Midbrain (tissue), 1 donor: ENCODE measurements at places on chromosomes 12 and 14.

- no peak for DNase-seq
Measured at GRCh38 chr12:97223419-97223818, 239.2 kb upstream of the RMST start.

GRCh38 chr12:1424674-1425395 lies 169.5 kb downstream of the FBXL14 start:
- no peak for DNase-seq

DNA sequence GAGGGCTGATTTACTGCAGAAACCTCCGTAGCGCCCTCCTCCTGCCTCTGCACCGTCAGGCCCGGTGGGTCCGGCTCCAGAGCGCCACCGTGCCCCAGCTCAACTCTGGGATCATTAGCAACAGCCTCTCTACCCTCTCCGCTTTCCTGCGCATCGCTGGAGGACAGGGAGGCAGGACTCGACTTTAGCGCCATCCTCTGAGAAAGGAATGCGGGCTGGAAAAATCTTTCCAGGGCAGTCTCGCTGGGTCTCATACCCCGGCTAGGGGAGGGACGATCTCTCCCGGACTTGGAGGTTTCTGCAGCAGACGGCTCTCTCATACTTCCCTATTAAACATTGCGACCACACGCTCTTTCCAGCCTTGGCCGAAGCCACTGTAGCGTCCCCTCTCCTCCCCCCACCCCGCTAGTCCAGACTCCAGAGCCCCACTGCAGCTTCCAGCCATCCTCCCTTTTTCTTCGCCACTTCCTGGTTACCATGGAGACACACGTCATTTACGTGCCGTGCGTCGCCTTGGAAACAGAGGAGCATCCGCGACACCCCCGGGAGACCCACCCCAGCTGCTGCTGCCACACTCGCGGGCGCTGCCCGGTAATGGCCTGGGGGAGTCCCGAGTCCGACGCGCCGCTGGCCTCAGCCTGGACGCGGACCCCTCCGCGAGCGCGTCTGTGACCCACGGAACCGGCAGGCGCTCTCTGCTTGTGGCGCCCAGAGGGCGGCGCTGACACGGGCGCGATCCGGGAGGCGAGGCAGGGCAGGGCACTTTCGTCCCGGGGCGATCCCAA lies at the start of gene CCDC184:
CCDC184 (plus strand) TSS at position 554 of the 785 bp plus-strand sequence. CDS start 479 bp downstream, outside the sequence.
- DNase-seq: peak; percentile 75

GRCh38 chr14:93002851-93003298 lies 79.9 kb downstream of the CHGA start:
- DNase-seq: no peak

- no peak for DNase-seq
Measured at GRCh38 chr12:97464385-97465321, 2.0 kb downstream of the RMST start.

DNA sequence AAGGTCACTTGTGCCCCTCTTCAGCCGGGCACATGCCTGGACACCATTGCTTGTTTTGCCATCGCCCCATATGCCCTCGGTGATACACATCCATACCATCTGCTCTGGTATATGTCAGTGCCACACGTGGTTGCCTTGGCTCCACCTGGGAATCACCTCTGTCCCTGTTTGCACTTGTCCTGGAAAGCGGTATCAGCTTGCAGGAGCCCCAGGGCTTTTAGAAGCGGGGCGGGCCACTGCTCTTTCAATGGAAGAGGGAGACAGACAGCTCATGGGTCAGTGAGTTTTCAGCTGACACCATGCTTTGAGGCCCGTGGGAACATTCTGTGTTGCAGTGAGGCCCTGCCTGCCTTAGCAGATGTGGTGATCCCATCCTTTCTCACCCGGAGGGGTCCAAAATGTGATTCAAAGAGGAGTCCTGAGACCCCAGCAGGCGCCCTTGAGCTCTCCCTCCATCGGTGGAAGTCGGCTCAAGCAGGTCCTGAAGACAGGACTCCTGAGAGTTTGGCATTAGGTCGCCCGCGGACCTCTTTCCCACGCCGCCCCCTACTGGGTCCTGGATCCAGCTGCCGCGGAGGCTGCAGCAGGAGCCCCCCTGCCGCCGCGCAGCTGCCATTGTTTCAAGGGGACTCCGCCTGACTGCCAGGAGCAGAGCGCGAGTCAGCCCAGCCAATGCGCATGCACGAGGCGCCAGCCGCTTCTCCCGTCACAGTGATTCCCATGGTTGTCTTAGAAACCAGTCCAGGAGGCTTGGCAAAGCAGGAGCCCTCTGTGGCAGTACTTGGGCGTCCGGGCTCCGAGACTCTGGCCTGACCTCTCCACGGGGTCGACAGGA lies 773.2 kb upstream of the ALG10B start:
- DNase-seq: no peak

- no peak for DNase-seq
Measured at GRCh38 chr14:101708853-101709532, 52.5 kb upstream of the PPP2R5C start.

- DNase-seq: no peak
Measured at GRCh38 chr12:94704452-94705306, 54.3 kb upstream of the TMCC3 start.

GRCh38 chr12:57216014-57216911 lies at the start of gene NXPH4:
Gene NXPH4 (plus strand): TSS chr12:57216794. CDS start chr12:57216970, 176 bp downstream.
- DNase-seq: no peak

- DNase-seq: no peak
Measured at GRCh38 chr12:26654623-26655022, 178.4 kb downstream of the ITPR2 start.

DNA sequence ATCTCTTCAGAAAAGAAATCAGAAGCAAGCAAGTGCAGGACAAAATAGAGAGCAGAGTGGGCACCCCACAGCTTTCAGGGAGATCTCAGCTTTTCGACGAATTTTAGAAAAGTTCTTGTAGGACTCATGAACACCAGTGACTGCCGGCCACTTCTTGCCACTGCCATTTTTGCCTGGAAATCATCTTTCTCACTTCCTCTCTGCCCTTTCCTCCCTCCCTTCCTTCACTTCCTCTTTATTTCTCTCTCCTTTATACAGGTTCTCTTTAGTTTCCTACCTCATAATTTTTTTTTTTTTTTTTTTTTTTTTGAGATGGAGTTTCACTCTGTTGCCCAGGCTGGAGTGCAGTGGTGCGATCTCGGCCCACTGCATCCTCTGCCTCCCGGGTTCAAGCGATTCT lies 185.6 kb downstream of the APAF1 start:
- DNase-seq: no peak

DNA sequence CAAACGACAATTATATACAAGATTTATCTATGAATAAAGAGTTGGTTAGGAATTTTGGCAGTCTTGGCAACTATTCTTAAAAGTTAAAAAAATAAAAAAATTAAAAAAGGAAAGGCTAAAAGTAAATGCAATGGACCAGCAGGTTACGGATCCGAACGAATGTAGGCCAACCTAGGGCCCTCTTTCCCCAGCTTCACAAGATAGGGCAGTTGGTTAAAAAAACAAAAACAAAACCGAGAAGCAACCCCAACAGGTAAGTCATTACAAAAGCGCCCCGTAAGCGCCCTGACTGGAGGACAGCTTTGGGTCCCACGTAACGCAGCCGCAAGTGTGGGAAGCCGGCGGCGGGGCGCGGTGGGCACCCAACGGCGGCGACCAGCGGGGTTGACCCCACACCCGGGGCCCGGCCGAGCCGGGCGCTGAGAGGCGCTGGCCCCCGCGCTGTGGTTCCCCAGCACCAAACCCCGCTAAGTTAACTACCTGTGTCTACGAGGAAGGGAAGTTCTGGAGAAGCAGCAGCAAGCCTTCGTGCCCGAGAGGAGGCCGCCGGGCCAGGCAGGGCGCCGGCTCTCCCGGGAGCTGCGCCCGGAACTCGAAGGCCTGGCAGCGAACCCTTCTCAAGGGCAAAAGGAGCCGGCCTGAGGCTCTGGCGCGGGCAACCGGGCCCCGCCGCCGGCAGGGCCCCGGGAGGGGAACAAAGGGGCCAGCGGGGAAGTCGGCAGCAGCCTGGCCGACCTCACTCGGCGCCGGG lies 882 bp downstream of the HECTD1 start:
- peak; percentile 65 for DNase-seq
